CD14-positive monocyte (primary cell): ENCODE measurements at places on chromosomes 5 and 9.

DNA sequence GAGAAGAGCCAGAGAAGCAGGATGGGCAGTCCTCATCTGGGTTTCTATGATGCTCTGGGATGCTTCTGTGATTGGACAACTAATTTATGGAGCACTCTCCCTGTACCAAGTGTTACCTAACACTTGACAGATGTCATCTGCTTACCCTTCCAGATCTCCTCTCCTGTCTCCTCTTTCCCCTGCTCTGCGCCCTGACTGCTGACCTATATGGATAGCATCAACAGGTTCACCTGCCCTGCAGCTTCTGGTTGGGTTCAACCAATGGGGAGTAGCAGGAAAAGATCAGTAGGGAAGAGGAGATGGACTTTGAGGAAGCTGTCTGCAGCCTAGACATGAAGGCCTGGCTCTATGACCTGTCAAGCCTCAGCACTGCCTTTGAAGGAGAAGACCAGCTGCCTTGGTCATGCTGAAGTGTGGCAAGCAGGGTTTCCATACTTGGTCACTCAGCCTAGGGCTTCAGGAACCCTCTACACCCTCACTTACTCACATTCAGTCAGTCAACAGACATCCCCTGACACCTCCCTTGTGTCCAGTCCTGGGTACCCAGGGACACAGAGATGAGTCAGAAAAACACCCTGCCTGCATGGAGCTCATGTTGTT, 11.3 kb upstream of the P4HA2 start:
- DNase-seq = no peak

GRCh38 chr5:26763215-26763614, 275.2 kb downstream of the CDH9 start:
- DNase-seq = no peak

- DNase-seq = no peak
These were observed 39.1 kb downstream of the DENND4C start for GRCh38 chr9:19269582-19269981.

DNA sequence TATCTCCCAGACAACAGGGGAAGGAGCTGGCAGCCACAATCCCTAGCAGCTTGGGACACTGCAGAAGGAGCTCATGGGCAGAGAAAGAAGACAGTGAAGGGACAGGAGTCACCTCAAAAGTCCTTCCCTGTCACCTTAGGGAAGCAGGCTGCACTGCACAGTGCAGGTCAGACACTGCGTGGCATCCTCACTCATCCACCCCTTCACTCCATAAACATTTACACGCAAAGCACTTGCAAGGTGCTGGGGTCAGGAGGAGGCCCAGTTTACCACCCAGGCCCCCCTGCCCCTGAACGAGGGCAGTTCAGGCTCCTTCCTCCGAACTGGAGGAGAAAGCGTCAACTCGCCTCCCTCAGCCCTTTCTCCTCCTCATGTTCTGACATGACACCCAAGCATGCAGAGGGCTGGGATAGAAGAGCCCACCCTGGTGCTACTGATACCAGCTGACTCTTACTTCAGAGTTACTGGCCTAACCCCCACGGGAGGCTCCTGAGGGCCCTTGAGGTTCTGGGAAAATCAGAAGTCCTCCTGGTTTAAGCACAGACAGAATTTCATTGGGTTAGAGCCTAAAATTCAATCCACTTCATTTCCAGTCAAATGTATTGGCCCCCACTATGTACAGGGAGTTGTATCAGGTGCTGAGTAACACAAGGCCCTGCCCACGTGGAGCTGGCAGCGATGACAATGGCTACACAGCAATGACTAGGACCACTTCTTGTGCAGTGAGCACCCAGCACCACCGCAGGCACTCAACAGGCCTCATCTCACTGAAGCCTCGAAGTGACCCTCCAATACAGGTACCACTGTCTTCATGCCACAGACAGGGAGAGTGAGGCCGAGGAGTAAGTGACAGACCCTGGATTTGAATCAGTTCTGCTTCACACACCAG, 70.4 kb downstream of the RAPGEF1 start:
- no peak for DNase-seq

GRCh38 chr9:129275626-129276247, 97.7 kb upstream of the IER5L start:
- DNase-seq = no peak

GRCh38 chr5:36646507-36647023, 40.2 kb downstream of the SLC1A3 start:
- no peak for DNase-seq

DNA sequence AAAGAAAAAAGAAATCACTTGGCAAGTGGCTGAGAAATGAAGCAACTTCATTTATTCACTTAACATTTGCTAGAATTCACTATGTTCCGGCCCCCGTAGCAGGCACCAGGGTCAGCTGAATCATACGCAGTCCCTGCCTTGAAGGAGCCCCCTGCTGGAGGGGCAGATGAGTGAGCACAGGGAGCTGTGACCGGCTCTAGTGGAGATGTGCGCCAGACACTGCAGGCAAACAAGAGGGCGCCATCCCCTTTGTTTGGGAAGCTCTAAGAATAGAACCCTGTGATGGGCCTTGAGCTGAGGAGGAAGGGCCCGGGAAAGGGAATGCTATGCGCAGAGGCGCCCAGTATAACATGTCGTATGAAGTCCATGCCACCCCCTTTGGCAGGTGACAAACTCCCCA, 20.2 kb upstream of the RPL26L1 start:
- no peak for DNase-seq

DNA sequence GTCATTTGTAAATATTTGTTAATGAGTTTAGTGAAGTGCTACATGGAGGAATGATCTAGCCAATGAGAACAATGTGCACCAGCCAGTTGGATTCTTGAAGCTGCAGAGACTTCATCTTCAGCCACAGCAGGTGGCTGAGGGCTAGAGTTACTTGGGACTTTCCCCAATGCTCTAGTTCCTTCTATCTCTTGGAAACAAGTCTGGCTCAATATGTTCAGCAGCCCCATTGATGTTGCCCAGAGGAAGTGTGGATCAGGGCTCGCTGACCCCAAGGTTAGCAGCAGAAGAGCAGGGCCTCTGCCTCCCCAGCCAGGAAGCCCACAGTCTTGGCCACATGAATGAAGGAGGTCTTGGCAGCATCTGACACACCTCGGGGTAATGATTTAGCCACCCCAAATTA, 117.5 kb downstream of the SLC1A3 start:
- DNase-seq = peak; percentile 50

DNA sequence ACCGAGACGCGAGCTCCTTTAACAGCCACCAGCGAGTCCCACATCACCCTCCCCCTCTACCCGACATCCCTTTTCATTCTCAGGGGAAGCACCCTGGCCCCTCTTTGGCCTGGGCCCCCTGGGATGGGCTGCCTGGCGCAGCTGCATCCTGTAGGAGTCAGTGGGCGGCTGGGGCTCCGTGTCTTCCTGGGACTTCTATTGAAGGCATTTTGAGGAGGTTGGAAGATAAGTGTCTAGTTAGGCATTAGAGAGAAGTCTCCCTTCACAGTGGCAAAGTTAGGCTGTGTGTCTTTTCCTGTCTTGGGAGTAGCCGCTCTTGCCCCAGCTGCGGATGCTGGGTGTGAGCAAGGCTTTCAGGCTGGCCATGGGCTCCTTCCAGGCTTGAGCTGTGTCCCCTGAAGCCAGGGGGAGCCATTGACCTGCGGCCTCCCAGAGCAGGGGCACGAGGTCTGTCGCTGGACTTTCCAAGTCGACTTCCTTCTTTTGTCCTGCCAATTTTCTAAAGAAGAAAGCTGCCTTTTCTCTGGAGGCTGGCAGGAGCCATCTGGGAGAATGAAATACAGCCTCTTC, 18.6 kb upstream of the NKD2 start:
- DNase-seq = peak; percentile 10

DNA sequence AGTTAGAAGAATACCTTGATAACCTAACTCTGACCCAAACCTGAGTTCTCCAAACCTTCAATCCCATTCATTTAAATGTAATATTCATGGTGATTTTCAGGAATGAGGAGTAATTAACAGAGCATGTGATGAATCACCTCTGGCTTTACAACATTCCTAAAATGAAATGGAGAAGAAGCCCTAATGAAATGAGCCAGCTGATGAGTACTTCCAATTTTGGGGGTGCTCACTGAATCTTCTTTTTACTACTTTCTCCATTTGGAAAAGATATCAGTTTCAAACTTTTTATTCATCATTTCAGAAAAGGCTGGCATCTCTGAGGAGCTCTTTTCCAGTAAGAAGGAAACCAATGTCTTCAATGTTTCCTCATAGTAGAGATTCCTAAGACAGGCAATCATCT, 2.9 kb upstream of the SPINK5 start:
- no peak for DNase-seq

DNA sequence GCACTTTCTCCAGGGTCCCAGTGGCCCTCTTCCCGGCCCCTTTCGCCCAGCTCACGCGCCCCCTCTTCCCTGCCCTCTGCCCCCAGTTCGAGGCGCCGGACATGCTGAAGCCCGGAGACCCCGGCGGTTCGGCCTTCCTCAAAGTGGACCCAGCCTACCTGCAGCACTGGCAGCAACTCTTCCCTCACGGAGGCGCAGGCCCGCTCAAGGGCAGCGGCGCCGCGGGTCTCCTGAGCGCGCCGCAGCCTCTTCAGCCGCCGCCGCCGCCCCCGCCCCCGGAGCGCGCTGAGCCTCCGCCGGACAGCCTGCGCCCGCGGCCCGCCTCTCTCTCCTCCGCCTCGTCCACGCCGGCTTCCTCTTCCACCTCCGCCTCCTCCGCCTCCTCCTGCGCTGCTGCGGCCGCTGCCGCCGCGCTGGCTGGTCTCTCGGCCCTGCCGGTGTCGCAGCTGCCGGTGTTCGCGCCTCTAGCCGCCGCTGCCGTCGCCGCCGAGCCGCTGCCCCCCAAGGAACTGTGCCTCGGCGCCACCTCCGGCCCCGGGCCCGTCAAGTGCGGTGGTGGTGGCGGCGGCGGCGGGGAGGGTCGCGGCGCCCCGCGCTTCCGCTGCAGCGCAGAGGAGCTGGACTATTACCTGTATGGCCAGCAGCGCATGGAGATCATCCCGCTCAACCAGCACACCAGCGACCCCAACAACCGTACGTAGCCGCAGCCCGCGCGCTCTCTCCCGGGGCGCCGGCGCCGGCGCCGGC, 1.0 kb downstream of the PRDM6 start:
- DNase-seq = no peak

DNA sequence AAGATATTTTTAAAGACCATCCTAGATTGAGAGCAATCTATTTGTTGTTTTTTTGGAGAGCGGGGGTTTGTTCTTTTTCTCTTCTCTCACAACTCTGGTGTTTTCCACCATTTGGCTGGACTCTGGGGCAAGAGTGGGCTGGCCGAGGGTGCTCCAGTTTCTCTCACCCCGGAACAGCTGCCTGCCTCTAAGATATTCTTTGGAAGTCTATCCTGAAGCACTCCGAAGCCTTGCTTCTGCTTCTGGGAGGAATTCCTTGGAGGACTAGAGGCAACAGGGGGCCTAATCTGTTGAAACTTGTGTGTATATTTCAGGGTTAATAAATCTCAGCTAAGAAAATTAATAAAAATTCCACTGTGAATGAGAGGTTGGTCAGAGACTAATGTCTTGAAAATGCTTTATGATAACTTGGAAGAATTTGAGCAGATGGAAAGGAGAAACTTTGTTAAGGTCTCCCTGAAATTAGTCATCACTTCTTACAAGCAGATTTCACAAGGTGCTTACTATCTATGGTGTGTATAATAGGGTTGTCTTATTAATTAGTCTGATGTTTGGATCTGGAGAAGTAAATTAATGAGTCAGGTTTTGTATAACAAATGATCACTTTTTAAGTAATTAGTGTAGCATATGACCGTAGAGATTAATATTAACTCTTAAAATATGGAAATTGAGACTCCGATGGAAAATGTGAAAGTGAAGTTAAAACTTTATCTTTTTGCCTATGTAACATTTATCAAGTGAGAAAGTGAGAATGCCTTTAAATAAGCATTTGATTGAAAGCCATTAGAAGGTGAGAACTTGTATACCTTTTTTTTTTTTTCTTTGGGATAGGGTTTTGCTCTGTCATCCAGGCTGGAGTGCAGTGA, 4.0 kb downstream of the MAN2A1 start:
- DNase-seq = no peak

DNA sequence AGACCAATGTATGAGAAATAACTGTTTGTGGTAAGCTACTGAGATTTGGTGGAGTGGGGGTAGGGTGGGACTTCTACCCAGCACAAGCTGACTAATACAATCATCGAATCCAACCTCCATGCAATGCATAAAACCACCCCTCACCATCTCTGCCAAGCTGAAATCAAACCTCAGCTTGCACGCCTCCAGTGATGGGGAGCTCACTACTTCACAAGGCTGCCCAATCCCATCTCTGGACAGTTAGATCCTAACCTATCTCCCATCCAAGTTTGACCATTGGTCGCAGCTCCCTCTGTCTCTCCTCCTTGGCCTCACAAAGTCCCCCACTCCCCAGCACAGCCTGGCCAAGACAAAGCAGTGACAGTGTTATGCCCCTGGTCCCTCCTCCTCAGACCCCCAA, 47.0 kb upstream of the HRH2 start:
- no peak for DNase-seq

- DNase-seq = no peak
These were observed 239.9 kb upstream of the PANK3 start for GRCh38 chr5:168819004-168819621.

DNA sequence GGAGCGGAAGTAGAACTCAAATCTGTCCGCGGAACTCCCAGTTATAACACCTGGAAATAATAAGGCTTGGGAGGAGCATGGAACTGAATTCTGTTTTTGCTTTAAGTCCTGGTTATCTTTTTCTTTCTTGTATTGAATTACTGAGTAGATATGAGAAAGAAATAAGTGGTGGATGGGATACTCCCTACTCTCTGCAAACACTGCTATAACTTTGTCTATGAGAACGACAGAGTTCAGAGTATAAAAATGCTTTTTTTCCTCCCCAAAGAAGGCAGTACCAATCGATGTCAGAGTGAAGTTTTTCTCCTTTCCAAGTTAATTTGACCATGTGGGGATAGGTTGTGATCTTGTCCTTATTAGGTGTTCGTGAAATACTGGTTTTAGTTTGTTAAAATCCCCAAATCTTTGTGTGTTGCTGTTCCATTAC, 1.2 kb downstream of the RIC1 start:
- DNase-seq = peak; percentile 29

DNA sequence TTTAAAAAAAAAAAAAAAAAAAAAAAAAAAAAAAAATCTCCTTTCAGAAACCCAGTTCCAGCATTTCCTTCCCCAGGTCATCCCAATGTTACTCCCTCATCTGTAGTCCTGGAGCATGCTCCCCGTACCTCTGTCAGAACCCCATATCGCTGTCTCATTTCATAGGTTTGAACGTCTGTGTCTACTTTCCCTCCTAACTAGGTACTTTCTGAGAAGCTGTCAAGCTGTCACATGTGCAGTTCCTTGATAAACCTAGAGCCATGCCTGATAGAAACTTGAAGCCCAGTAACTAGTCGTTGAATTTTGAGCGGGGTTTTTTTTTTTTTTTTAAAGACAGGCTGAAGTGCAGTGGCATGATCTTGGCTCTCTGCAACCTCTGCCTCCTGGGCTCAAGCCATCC, 15.6 kb downstream of the EXOSC3 start:
- DNase-seq = no peak
